Ovary (tissue), 10 donors: ENCODE measurements at places on chromosomes 2 and 18. TPM values are rescaled to one million over a fixed set of nuclear protein-coding genes. Genes with fewer than 3 reads are reported as not detected.

GRCh38 chr2:216574046-216574445 lies 59.2 kb upstream of the IGFBP2 start:
- no peak overlapping the region for H3K4me3 ChIP-seq
- peaks cover 7% of the 10 kb centered on the region for H3K4me1 ChIP-seq
- H3K27me3 ChIP-seq, result no peaks in the 10 kb centered on the region
- no peak overlapping the region for H3K27ac ChIP-seq
- peak; percentile 29 for DNase-seq

DNA sequence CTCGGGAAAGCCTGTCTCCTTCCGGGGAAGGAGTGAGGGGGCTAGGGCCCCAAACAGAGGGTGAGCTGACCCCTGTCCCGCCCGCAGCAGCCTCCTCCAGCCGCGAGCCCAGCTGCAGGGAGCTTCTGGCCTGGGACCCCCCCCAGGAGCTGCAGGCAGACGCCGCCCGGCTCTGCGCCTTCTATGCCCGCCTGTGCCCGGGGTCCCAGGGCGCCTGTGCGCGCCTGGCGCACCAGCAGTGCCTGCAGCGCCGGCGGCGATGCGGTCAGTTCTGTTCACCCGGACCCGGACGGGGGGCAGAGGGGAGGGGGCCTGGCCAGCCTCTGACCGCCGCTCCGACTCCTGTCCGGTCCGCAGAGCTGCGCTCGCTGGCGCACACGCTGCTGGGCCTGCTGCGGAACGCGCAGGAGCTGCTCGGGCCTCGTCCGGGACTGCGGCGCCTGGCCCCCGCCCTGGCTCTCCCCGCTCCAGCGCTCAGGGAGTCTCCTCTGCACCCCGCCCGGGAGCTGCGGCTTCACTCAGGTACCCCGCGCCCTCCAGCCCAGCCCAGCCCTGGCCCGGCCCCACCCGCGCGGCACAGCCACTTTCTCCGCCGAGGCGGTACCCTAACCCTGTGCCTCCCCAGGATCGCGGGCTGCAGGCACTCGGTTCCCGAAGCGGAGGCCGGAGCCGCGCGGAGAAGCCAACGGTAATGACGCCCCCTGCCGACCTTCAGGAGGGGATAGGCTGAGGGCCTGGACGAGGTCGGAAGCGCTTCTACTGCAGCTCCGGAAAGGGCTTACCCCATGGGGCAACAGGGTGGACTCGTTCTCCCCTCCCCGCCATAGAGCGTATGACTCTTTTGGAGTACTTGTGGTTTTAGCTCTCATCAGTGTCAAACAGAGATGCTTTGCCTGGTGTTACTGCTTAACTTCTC lies 2.0 kb upstream of the CHRND start:
- H3K27ac ChIP-seq, result no peak overlapping the region
- peak; percentile 60 for DNase-seq
- no peaks in the 10 kb centered on the region for H3K4me1 ChIP-seq
- no peak overlapping the region for H3K4me3 ChIP-seq
- no peaks in the 10 kb centered on the region for H3K27me3 ChIP-seq

DNA sequence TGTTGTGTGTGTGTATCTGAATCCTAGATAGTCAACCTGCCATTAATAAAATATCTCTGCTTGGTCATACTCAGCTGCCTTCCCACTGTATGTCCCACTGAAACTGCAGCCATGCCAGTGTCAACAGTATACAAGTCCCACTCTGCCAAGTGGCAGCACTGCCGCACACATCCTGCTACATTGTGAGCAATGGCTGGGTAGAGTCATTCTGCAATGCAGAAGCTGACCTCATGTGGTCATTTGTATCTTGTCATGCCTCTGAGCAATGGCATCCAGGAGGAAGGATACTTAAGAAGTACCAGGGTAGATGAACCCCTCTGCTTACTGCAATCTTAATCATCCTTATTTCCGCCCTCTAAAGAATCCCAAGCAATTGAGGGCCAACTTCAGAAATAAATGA lies 302.2 kb upstream of the DDX18 start:
- no peaks in the 10 kb centered on the region for H3K36me3 ChIP-seq
- H3K4me1 ChIP-seq, result no peaks in the 10 kb centered on the region
- no peak overlapping the region for H3K27ac ChIP-seq
- H3K27me3 ChIP-seq, result no peaks in the 10 kb centered on the region
- no peak overlapping the region for H3K4me3 ChIP-seq

DNA sequence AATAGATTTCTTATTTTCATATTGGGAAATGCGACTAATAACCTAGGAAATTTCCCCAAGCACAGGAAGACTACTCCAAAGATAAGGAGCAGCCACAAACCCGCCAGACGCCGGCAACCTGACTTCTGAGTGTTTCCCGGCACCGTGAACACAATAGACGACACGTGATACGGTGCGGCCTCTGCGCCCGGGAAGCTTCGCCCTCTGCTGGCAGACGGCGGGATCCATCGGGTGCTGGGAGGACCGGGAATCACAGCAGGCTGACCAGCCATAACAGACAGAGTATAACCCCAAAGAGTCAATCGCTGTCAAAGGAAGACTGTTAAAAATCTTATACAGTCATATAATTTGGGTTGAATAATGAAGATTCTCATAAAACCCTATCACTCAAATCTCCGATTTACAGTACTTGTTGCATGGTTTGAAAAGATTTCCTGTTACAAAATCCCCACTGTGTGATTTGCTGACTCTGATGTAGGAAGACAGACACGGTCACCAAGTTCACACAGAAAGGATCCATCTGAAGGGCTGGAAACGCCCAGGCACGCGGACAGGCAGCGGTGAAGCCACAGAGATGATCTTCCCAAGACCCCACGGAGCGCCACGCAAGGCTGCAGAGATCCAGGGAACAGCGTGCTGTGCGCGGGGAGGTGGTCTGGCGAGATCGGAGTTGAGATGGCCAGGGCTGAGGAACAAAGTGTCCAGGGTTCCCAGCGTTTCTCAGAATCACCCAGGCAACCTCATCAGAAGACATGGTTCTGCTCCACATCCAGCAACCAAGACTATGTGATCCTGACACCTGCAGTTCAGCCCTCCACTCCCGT lies 73.8 kb downstream of the EIPR1 start:
- no peaks in the 10 kb centered on the region for H3K27me3 ChIP-seq
- no peak overlapping the region for H3K27ac ChIP-seq
- H3K4me3 ChIP-seq, result no peak overlapping the region
- no peaks in the 10 kb centered on the region for H3K36me3 ChIP-seq

GRCh38 chr2:149082735-149083134 lies 44.2 kb downstream of the LYPD6B start:
- no peak overlapping the region for H3K27ac ChIP-seq
- no peaks in the 10 kb centered on the region for H3K27me3 ChIP-seq
- no peak for DNase-seq
- no peaks in the 10 kb centered on the region for H3K4me1 ChIP-seq
- H3K4me3 ChIP-seq, result no peak overlapping the region

Gene VIT
- 20.1 TPM for total RNA-seq

GRCh38 chr2:54461261-54461660 lies 5.1 kb downstream of the SPTBN1 start:
- H3K4me1 ChIP-seq, result peaks cover 17% of the 10 kb centered on the region
- no peak overlapping the region for H3K27ac ChIP-seq
- no peak overlapping the region for H3K4me3 ChIP-seq
- no peak for DNase-seq
- H3K36me3 ChIP-seq, result no peaks in the 10 kb centered on the region

GRCh38 chr2:205267323-205267722 lies 415.0 kb upstream of the NRP2 start:
- no peak overlapping the region for H3K4me3 ChIP-seq
- no peak for DNase-seq
- H3K27ac ChIP-seq, result no peak overlapping the region
- no peaks in the 10 kb centered on the region for H3K36me3 ChIP-seq
- H3K4me1 ChIP-seq, result no peaks in the 10 kb centered on the region

GRCh38 chr2:41720331-41721251 lies 327.2 kb upstream of the PKDCC start:
- H3K27me3 ChIP-seq, result no peaks in the 10 kb centered on the region
- H3K36me3 ChIP-seq, result no peaks in the 10 kb centered on the region
- H3K27ac ChIP-seq, result no peak overlapping the region
- peaks cover 9% of the 10 kb centered on the region for H3K4me1 ChIP-seq
- H3K4me3 ChIP-seq, result peak overlapping the region; percentile 12
- DNase-seq, result peak; percentile 40

Gene TUBB8B
- total RNA-seq, result not detected

DNA sequence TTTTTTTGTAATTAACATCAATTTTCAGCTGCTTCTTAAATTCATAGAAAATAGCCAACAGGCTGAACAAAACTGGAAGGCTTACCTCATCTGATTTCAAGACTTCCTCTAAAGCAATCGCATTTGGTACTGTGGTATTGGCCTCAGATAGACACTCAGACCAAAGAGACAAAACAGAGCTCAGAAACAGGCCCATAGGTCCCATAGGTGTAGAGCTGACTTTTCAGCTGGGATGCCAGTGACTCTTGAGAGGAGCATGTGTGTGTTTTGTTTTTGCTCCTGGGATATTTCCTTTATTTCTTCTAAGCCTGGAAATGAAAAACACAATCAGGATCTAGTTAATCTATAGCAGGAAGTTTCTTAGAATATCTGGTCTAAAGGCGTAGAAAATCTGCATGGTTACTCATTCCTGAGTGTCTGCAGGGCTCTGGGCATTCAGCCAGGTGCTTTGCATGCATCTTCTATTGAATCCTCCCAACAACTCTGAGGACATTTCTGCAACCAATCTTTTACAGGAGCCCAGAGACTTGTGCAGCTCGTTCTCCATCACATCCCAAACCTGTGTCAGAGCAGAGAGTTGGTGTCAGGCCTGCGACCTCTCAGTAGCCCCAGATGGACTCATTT lies 190.8 kb downstream of the RTP5 start:
- DNase-seq, result no peak
- H3K36me3 ChIP-seq, result no peaks in the 10 kb centered on the region
- no peak overlapping the region for H3K27ac ChIP-seq

DNA sequence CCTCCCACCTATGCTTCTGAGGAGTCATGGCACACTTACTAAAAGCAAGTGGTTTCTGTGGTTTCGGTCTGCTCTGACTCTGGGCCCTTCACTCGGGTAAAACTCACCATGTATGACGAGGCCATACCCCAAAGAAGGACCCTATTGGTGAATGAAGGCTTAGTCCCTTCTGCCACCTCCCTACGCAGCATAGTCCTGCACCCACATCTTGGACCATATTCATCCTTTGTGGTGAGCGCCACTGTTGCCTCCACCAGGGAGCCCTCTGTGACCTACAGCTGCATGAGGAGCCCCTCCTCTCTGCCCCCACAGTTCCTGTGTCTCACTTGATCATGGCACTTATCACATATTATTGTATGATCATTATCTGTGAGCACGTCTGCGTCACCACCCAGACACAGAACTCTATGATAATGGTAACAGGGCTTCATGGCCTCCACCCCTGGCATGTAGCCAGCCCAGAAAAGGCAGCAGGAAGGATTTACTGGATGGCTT lies 113.3 kb downstream of the TFCP2L1 start:
- no peaks in the 10 kb centered on the region for H3K4me1 ChIP-seq
- no peak for DNase-seq
- H3K36me3 ChIP-seq, result no peaks in the 10 kb centered on the region

DNA sequence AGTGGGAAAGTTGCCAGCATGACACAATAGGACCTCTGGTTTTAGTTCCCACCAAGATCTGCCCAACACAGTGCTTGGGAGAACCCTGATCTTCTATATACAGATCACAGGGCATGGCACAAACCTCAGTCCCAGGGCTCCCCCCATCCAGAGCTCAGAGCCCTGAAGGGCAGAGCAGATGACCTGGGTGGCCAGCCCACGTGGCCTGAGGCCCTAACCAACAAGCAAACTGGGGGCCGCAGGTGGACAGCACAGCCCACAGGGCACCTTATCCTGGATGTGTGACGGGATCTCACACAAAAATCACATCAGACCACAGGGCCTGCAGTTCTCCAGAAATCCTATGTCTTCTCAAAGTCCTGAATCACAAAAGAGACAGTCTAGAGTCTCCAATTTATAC lies 34.7 kb downstream of the CRACDL start:
- H3K27ac ChIP-seq, result no peak overlapping the region
- DNase-seq, result no peak
- no peaks in the 10 kb centered on the region for H3K27me3 ChIP-seq
- no peak overlapping the region for H3K4me3 ChIP-seq
- no peaks in the 10 kb centered on the region for H3K36me3 ChIP-seq

Gene RBKS
- 32.9 TPM for total RNA-seq

Gene OXER1
- 7.3 TPM for total RNA-seq

DNA sequence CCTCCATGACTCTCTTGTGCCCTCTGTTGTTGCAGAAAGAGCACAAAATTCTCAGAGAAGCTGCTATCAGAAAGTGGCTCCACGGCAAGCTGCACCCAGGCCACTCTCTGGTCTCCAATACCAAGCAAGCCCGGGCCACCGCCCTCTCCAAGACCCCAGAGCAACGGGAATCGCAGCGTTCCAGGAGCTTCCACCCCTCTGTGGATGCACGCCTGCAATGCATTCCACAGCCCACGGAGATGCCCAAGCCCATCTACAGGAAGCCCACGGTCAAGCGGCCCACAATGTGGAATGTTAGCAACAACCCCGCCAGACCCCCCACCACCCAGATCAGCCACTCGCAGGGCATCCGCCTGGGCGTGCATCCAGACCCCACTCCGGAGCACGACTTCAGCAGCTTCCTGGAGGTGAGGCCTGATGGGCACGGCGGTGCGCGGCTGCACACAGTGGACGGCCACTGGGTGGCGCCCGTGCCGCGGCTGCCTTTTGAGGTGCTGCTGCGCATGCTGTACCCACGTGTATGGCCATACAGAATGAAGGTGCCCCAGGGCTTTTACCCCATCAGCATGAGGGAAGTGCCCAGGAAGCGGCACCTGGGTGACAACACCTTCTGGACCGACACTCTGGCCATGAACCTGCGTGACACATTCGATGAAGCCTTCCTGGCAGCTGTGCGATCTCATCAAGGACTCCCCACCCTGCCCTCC lies 6.3 kb downstream of the ANKRD53 start:
- H3K36me3 ChIP-seq, result no peaks in the 10 kb centered on the region
- no peaks in the 10 kb centered on the region for H3K4me1 ChIP-seq
- no peak overlapping the region for H3K4me3 ChIP-seq
- peak; percentile 45 for DNase-seq
- H3K27me3 ChIP-seq, result no peaks in the 10 kb centered on the region

DNA sequence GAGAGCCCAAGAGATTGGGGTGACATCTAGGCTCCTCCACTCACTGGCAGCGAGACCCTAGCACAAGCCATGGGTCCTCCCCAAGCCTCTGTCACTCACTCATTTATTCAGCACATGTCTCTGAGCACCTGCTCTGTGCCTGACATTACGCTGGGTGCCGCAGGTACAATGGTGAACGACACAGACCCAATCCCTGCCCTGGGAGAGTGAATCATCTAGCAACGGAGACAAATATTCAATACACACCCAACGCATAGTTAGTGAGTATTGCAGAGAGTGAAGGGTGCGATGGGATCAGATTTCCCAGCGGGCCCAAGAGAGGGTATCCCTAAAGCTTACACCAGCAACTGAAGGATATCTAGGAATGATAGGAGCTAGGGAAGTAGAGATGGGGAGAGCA lies 45.5 kb downstream of the ZFP36L2 start:
- no peak overlapping the region for H3K4me3 ChIP-seq
- no peaks in the 10 kb centered on the region for H3K27me3 ChIP-seq
- no peaks in the 10 kb centered on the region for H3K36me3 ChIP-seq
- no peak for DNase-seq
- no peak overlapping the region for H3K27ac ChIP-seq
- H3K4me1 ChIP-seq, result peaks cover 8% of the 10 kb centered on the region

- H3K27ac ChIP-seq, result no peak overlapping the region
- no peaks in the 10 kb centered on the region for H3K27me3 ChIP-seq
- H3K4me3 ChIP-seq, result no peak overlapping the region
- no peak for DNase-seq
- H3K36me3 ChIP-seq, result no peaks in the 10 kb centered on the region
- H3K4me1 ChIP-seq, result no peaks in the 10 kb centered on the region
Observed at GRCh38 chr18:69883781-69884180, 63.9 kb downstream of the CD226 start.
